A549 treated with ZK216348 at 1 μM for 4 hours (cell line): ENCODE measurements at places on chromosomes 2 and 18. TPM values are rescaled to one million over a fixed set of nuclear protein-coding genes. Genes with fewer than 3 reads are reported as not detected.

Gene PRKAG3
- not detected in 5 replicates for total RNA-seq

Gene SLC23A3
- 0.28 to 0.80 TPM (median 0.46 TPM) in 5 replicates for total RNA-seq

Gene STPG4
- not detected in 5 replicates for total RNA-seq

Gene LGALSL
- 10.1 to 14.6 TPM (median 11.7 TPM) in 5 replicates for total RNA-seq

Gene WDFY1
- 23.6 to 45.7 TPM (median 38.9 TPM) in 5 replicates for total RNA-seq

Gene SNED1
- total RNA-seq, result 0.33 to 1.1 TPM (median 0.67 TPM) in 5 replicates

Gene ITGAV
- 45.2 to 97.0 TPM (median 73.3 TPM) in 5 replicates for total RNA-seq

Gene CYP27C1
- total RNA-seq, result 2.7 to 4.9 TPM (median 4.2 TPM) in 5 replicates

Gene NETO1
- not detected in 5 replicates for total RNA-seq

Gene SLC4A3
- 1.9 to 4.4 TPM (median 3.2 TPM) in 5 replicates for total RNA-seq

Gene MYOM1
- total RNA-seq, result 0.07 to 0.28 TPM (median 0.12 TPM) in 5 replicates

Gene ZDBF2
- total RNA-seq, result 0.68 to 1.7 TPM (median 1.1 TPM) in 5 replicates

Gene VIT
- total RNA-seq, result not detected in 5 replicates

Gene PAIP2B
- total RNA-seq, result 0.16 to 0.36 TPM (median 0.34 TPM) in 5 replicates

Gene AFG3L2
- 35.4 to 53.6 TPM (median 36.9 TPM) in 5 replicates for total RNA-seq

Gene FSHR
- total RNA-seq, result not detected in 5 replicates

Gene GPBAR1
- 0.09 to 0.19 TPM (median 0.12 TPM) in 3 of 5 replicates, not detected in the others for total RNA-seq

Gene AOX1
- total RNA-seq, result 3.8 to 5.2 TPM (median 4.9 TPM) in 5 replicates

Gene SANBR
- total RNA-seq, result 7.9 to 15.4 TPM (median 12.9 TPM) in 5 replicates

Gene DPYSL5
- 3.1 to 7.5 TPM (median 4.4 TPM) in 5 replicates for total RNA-seq

Gene LRRC30
- not detected in 5 replicates for total RNA-seq

Gene ESPNL
- total RNA-seq, result 0.14 to 0.43 TPM (median 0.22 TPM) in 4 of 5 replicates, not detected in the other

Gene SLC4A5
- total RNA-seq, result 0.11 to 0.69 TPM (median 0.63 TPM) in 5 replicates

Gene GNLY
- total RNA-seq, result 0.38 TPM in 1 of 5 replicates, not detected in the others

Gene IL1RN
- total RNA-seq, result 0.15 to 0.94 TPM (median 0.33 TPM) in 5 replicates

Gene LOXHD1
- not detected in 5 replicates for total RNA-seq

Gene CCT7
- 554 to 823 TPM (median 598 TPM) in 5 replicates for total RNA-seq

Gene INHBB
- 12.6 to 25.0 TPM (median 20.7 TPM) in 5 replicates for total RNA-seq

Gene FAM124B
- total RNA-seq, result not detected in 5 replicates

Gene AKAIN1
- total RNA-seq, result not detected in 5 replicates

Gene TBR1
- total RNA-seq, result not detected in 5 replicates

Gene RNU2-63P
- total RNA-seq, result not detected in 5 replicates

Gene KCNG2
- total RNA-seq, result not detected in 5 replicates

Gene LRATD1
- total RNA-seq, result 0.07 TPM in 1 of 5 replicates, not detected in the others

Gene ANAPC1
- total RNA-seq, result 23.1 to 32.0 TPM (median 28.0 TPM) in 5 replicates

Gene EFEMP1
- 32.3 to 56.8 TPM (median 40.9 TPM) in 5 replicates for total RNA-seq

Gene SLC9A4
- not detected in 5 replicates for total RNA-seq

Gene HOXD12
- total RNA-seq, result not detected in 5 replicates

Gene EML6
- total RNA-seq, result 0.79 to 1.9 TPM (median 1.5 TPM) in 5 replicates
